ENCODE measurements at places on chromosomes 12 and 14.

- DNase-seq = no peak
Measured at GRCh38 chr12:26196421-26196716, 996 bp downstream of the SSPN start.

DNA sequence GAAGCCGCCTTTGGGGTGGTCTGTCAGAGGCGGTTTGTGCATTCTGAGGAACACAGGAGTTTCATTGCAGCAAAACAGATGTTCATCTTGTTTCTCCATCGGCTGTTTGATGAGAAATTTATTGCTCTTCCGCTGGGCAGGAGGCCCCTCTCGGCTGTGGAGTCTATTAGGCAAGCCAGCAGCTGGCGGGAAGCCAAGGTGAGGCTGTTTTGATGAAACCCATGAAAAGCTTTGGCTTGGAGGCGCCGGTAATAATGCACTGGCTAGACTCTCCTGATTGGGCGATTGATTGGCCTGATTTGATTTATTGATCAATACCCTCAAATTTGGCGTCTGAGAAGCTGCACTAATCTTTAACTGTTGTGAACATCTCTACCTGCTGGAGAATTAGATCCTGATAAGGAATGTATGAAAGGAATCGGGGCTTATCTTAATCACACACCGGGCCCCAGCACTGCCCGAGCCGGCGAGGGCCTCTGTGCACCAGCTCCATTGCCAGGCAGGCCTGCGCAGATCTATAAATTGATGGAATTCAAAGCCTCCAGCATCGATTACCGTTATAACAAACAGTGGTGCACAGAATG, 187.7 kb downstream of the PHETA1 start:
- no peak for DNase-seq

- no peak for DNase-seq
Measured at GRCh38 chr14:24840204-24840893, 206.4 kb upstream of the GZMB start.

DNA sequence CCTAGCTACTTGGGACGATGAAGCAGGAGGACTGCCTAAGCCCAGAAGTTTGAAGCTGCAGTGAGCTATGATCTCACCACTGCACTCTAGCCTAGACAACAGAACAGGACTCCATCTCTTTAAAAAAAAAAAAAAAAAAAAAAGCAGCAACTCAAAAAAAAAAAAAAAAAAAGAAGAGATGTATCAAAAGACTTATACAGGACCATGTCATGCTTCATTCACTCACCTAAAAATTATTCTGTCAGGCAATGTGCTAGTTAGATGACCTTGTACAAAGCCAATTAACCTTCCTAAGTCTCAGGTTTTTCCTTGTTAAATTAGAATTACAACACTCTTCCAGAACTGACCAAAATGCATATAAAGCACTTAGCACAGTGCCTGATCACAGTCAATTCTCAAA, 50.9 kb downstream of the BAZ1A start:
- DNase-seq = no peak

DNA sequence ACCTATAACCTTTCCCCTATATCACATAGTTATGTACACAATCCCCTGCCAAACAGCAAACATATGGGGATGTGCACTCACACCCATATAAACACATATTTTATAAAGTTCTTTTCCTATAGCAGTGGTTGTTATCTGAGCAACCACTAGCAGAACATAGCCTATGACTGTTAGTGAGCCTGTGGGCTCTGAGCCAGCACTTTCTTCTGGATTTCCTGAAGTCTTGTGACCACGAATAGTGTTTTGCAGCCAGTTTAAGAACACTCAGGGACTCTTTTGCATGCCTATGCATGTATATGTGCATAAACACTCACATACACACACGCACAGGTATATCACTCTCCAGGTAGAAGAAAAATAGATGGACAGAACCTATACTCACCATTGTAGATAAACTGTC, 17.1 kb downstream of the TESPA1 start:
- DNase-seq = no peak

DNA sequence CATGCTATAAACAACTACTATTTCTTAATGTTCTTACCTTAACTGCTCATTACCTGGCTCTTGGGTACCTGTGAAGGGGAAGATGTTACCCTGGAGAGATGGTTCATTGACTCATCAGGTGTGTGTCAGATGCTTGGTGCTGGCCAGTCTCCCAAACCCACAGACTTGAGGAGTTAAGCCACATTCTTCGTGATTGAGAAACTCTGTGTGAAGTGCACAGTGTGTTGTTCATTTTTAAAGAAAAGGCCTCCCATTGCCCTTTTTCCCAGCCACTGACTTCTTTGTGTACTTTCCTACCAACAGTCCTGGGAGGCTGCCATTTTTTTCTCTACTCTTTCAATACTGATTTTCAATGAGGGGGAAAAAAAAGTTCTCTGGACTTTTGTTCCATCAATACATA, 3.2 kb downstream of the MGST1 start:
- DNase-seq = no peak

- DNase-seq = no peak
Measured at GRCh38 chr12:22173177-22173576, 127.2 kb downstream of the CMAS start.

DNA sequence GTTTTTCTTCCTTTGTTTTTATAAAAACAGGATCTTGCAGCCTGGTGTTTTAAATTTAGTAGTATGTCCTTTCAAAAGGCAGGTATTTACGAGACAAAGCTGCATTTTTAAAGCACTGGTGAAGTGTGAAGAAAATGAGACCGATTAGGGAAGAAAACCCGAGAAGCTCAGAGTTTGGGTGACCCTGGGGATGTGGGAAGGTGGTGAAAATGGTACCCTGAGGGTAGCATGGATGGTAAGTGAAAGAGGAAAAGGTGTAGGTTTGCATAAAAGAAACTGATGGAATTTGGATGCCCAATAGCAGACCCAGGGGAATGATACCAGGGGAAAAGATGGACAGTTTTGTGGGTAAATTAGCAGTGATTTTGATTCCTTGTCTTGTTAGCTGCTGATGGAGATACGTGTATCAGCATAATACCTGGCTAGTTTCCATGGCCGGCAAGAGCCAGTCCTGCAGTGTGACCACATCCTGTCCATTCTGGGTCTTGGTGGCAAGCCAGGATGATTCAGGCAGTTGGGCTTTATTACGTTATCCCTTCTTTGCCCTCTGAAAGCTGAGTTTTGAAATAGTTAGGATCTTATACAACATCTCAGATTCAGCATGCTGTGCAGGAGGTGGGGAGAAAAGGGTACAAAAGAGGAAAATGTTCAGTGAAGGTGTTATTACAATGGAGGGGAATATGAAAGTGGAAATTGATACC, 8.9 kb downstream of the BICD1 start:
- DNase-seq = no peak

DNA sequence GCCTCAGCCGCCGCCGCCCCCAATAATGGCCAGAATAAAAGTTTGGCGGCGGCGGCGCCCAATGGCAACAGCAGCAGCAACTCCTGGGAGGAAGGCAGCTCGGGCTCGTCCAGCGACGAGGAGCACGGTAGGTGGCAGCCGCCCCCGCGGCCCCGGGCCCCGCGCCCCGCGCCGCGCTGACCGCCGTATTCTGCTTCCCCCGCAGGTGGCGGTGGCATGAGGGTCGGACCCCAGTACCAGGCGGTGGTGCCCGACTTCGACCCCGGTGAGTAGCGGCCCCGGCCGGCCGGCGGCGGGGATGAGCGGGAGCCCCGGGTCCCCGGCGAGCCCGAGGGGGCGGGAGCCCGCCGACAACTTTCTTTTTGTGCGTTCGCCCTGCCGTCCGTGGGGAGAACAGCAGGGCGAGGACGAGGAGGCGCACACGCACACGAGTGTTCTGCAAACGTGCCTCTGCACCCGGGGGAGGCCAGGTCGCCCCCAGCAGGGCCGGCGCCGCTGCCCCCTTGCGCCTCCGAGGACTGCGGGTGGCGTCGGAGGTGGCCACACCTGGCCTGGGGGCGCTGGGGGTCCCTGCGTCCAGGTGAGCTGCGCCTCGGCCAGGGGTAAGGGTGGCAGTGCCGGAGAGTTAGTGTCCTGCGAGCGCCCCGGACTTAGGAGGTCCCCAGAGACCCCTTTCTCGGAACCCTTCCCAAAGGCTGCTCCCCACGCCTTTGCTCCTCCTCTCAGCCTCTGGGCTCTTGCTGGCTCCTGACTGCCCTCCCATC, 794 bp downstream of the RCOR1 start:
- peak; percentile 30 for DNase-seq

DNA sequence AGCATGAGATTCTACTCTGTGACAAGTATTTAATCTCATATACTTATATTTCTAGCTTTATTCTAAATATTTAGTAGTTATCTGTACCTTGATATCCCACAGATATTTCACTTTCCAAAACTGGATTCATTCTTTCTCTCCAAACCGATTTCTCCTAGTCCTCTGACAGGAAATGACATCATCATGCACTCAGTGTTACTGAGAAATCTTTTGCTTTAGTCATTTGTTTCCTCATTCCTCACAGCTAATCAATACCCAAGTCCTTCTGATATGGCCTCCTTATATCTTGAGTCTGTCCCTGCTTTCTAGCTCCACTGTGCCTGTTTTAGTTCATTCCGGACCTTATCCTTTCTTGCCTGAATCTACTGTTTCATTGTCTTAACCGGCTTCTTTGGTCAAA, 39.4 kb upstream of the E2F7 start:
- no peak for DNase-seq

DNA sequence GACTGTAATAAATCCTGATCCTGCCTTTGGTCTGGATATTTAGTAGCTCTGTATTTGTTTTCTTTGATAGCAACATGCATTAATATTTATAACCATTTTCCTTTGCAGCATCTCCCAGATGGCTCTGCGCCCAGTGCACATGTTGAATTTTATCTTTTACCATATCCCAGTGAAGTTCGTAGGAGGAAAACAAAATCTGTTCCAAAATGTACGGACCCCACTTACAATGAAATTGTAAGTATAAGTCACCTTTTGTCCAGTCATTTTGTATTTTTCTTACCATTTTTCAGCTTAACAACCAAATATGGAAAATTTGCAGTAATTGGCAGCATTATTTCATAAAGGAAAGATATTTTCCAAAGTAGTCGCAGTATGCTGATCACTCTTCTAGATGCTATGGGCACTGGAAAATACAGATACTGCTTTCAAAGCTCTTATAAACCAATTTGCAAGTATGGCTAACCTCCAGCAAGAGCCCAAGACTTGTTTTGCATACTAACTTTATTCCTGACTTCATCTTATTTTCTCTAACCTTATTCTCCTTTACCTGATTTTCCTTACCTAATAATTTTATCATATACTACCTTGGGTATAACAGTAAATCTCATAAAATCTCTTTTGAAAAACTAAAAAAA, 97.4 kb downstream of the PLCZ1 start:
- DNase-seq = no peak

DNA sequence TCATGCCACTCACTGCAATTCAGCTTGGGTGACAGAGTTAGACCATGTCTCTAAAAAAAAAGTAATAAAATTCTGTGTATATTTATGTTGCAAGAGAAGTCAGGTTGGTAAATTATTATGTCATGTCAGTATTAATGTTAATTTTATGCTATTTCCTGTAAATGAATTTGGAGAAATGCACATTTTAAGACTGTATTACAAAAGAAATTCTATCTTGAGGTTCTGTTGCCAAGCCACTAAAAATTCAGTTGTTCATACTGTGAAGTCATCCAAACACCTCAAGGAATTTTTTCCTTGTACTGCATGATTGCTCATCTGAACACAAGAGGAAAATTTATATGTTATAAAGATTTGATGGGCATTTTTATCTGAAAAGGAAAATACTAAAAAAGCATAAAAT, 23.3 kb upstream of the HMGA2 start:
- DNase-seq = no peak

DNA sequence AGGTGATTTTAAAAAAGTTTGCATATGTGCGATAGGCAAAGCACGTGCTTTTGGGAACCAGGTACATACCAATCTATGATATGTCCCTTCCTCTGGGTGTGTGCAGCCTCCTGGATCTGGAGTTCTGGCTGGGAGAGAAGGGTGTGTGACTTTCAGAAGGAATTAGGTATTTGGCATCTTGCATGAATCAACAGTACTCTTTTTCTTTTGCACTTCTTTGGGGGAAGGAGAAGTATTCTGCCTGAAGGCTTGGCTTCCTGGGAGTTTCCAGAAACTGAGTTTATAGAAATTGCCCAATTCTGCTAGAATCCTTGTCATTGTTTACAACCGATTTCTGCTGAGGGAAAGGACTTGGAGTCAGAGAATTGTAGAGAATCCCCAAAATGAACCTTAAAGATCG, 2.9 kb upstream of the CLMN start:
- no peak for DNase-seq

- no peak for DNase-seq
Measured at GRCh38 chr14:98278800-98279199, 993.2 kb downstream of the BCL11B start.
